PC-9 (cell line): ENCODE measurements at places on chromosomes 3 and 15. TPM values are rescaled to one million over a fixed set of nuclear protein-coding genes. Genes with fewer than 3 reads are reported as not detected.

- no peaks in the 10 kb centered on the region for H3K36me3 ChIP-seq
- H3K4me3 ChIP-seq: no peak overlapping the region
- no peak for DNase-seq
- H3K4me1 ChIP-seq: peaks cover 48% of the 10 kb centered on the region
- H3K27ac ChIP-seq: no peak overlapping the region
Measured at GRCh38 chr15:84908564-84908963, 24.1 kb downstream of the SLC28A1 start.

DNA sequence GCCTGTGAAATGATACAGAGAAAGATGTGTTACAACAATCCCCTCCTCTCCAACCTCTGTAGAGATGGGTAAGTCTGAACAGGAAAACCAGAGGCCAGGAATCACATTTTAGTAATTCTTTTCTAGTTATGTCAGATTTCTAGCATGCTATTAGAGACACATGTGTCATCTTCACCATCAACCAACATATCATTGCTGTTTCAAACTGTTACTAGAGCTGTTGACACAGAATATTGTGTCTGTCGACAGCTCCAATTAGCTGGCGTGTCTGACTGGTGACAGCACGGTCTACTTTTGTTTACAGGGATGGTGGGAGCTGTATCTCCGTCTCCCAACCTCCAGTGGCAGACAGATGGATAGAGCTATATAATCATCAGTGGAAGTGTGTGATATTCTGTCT, 393.2 kb downstream of the SOX2 start:
- no peak overlapping the region for H3K27ac ChIP-seq
- no peaks in the 10 kb centered on the region for H3K27me3 ChIP-seq
- H3K36me3 ChIP-seq: no peaks in the 10 kb centered on the region
- H3K4me3 ChIP-seq: no peak overlapping the region
- no peak for DNase-seq

- H3K27me3 ChIP-seq: no peaks in the 10 kb centered on the region
- no peak overlapping the region for H3K27ac ChIP-seq
- DNase-seq: no peak
- H3K4me3 ChIP-seq: no peak overlapping the region
Measured at GRCh38 chr15:25345943-25346342, 92.9 kb downstream of the UBE3A start.

DNA sequence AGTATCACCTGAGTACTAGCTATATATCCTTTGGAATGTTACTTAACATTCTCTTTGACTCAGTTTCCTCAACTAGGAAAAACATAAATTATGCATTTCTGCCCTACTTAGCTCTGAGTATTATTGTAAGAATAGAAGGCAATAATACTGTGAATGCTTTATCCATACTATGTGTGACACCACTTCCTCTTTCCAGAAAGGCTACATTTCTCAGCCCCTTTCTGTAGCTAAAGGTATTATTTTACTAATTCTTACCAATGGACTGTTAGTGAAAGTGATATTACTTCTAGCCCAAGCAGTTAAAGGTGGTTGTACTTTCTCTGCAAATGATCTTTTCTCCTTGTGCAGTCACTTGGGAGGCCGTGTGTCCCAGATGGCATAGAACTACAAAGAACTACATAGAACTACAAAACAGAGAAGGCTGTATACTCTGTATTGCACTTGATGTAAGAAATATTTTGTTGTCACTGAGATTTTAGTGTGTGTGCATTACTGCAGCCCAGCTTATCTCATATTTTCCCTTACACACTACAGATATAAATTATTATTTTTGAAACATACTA, 35.1 kb downstream of the MYH15 start:
- no peak for DNase-seq
- no peak overlapping the region for H3K27ac ChIP-seq
- H3K4me3 ChIP-seq: no peak overlapping the region

DNA sequence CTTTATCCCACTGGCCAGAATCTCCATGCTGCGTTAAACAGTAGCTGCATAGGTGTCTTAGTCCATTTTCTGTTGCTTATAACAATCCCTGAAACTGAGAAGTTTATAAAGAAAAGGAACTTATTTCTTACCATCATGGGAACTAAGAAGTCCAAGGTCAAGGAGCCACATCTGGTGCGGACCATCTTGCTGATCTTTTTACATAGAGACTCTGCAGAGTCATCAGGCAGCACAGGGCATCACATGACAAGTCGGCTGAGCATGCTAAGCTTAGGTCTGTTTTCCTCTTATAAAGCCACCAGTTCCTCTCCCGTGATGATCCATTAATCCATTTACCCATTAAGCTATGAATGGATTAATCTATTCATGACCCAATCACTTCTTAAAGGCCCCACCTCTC, 22.4 kb upstream of the FAM174B start:
- no peaks in the 10 kb centered on the region for H3K27me3 ChIP-seq
- no peak overlapping the region for H3K4me3 ChIP-seq
- no peaks in the 10 kb centered on the region for H3K36me3 ChIP-seq
- H3K27ac ChIP-seq: no peak overlapping the region
- peaks cover 13% of the 10 kb centered on the region for H3K4me1 ChIP-seq
- no peak for DNase-seq

Gene CYP8B1
- not detected in 2 replicates for total RNA-seq

- DNase-seq: no peak
- H3K36me3 ChIP-seq: no peaks in the 10 kb centered on the region
- H3K27me3 ChIP-seq: no peaks in the 10 kb centered on the region
- H3K4me1 ChIP-seq: no peaks in the 10 kb centered on the region
Measured at GRCh38 chr3:73073091-73073707, 11.7 kb downstream of the EBLN2 start.

Gene PHLDB2
- 42.7 and 55.0 TPM in 2 replicates for total RNA-seq

Gene POPDC2
- total RNA-seq: 3.0 and 3.5 TPM in 2 replicates

DNA sequence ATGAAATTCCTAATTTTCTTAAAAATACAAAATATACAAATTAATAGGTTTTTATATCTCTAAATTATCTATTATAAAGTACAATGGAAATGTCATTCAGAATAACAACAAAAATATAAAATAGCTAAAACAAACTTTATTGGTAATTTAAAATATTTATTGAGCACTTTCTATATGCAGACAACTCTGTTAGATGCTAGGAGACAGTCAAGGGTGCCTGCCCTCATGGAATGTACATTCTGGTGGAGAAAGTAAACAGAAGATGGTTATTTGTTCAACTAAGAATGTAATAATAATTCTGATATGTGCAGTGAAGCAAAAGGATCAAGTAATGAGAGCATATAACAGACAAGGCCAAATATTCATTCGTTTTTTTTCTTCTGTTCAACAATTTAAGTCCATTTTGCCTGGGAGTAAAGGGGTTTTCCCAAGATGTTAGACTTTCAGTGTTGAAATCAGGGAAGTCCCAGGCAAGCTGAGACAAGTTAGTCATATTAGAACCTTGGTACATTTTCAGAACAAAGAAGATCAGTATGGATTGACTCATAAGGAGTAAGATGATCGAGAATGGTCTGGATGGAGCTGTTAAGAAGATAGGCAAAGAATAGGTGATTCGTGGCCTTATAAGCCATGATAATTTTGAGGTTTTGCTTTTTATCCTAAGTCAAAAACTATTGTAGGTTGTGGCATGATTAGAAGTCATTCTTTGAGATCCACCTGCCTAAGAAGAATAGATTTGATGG, 150.2 kb upstream of the MLF1 start:
- no peaks in the 10 kb centered on the region for H3K4me1 ChIP-seq
- H3K4me3 ChIP-seq: no peak overlapping the region
- H3K36me3 ChIP-seq: no peaks in the 10 kb centered on the region
- H3K27ac ChIP-seq: no peak overlapping the region

DNA sequence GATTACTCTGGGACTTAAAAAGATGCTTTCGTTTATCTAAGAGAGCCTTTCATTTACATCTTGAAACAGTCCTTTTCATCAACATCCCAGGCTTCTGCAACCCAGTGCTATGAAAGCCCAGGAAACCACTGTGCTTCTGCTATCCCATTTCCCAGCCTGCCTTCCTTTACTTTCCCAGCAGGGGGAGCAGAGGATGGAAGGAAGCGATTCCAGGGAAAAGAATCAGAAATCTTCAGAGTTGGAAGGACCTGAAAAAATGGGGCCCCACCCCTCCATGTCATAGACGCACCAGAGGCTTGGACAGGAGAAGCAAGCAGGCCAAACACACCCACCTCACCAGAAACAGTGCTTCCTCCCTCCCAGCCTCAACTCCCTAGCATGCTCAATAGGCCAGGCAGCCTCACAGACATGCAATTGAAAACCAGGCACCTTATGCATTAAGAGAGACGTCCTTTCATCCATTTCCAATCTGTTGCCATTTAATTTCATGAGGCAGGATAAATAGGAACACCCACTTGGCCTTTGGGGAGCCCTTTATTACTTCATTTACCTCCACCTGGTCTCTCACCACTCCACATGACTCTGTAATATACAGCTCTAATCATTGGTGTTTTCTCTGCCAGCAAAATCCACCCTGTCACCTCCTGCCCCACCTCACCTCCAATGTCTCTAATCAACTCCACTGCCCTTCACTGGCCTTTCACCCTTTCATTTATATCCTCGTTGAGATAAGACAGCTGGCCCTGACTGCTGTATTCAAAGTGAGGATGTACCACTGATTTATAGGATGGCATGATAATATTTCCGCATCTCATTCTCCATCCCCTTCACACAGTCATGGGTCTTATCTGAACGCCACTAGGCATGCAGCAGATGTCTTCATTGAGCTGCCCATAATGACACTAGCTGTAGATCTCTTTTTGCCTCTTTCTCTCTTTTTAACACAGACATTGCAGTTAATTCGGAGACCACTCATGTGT, 583.9 kb downstream of the NTRK3 start:
- H3K4me3 ChIP-seq: no peak overlapping the region
- no peak for DNase-seq
- H3K36me3 ChIP-seq: no peaks in the 10 kb centered on the region
- H3K4me1 ChIP-seq: no peaks in the 10 kb centered on the region
- no peaks in the 10 kb centered on the region for H3K27me3 ChIP-seq
- no peak overlapping the region for H3K27ac ChIP-seq

- no peak overlapping the region for H3K27ac ChIP-seq
- H3K36me3 ChIP-seq: no peaks in the 10 kb centered on the region
- no peak for DNase-seq
- H3K4me3 ChIP-seq: no peak overlapping the region
Measured at GRCh38 chr15:52193321-52193720, 2.1 kb upstream of the GNB5 start.

Gene MINDY2
- 18.4 and 22.8 TPM in 2 replicates for total RNA-seq

- no peaks in the 10 kb centered on the region for H3K36me3 ChIP-seq
- peaks cover 89% of the 10 kb centered on the region for H3K4me1 ChIP-seq
- H3K27ac ChIP-seq: 0 out of 2 replicates have a peak overlapping the region, but pooled peaks have one; percentile 3
- H3K27me3 ChIP-seq: no peaks in the 10 kb centered on the region
- DNase-seq: no peak
- no peak overlapping the region for H3K4me3 ChIP-seq
Measured at GRCh38 chr3:193875601-193876321, 260.2 kb upstream of the HES1 start.

DNA sequence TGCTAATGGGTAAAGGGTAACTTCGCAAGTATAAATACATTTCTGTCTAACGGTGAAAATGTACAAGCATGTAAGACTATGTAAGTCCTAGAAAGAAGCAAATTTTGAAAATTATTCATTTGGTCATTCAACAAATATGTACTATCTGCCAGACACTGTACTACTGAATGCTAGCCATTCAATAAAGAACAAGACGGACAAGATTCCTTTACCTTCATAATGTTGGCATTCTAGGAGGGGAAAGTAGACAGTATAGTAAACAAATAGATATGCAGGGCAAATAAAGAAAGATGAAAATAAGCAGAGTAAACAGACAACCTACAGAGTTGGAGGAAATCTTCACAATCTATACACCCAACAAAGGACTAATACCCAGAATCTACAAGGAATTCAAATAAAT, 32.7 kb downstream of the C3orf70 start:
- H3K4me3 ChIP-seq: no peak overlapping the region
- H3K27ac ChIP-seq: no peak overlapping the region
- DNase-seq: peak; percentile 43
- peaks cover 69% of the 10 kb centered on the region for H3K27me3 ChIP-seq
- no peaks in the 10 kb centered on the region for H3K36me3 ChIP-seq

DNA sequence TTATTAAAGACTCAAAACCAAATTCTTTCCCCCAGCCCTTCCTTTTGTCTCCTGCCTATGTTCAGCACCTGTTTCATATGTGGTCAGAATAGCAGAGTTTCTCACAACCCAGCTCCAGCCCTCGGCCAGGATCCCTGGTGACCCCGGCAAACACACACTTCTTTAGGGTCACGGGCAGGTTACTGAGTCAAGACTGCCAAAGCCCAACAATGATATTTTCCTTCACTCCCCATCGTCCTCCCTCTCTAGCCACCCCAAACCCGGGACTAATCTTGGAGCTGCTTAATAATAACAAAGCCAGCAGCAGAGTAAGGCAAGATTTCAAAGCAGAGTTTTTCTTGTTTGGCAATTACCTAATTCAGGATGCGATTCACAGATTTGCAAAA, 25.5 kb downstream of the RARB start:
- H3K36me3 ChIP-seq: no peaks in the 10 kb centered on the region
- no peak for DNase-seq
- peaks cover 48% of the 10 kb centered on the region for H3K4me1 ChIP-seq
- no peak overlapping the region for H3K4me3 ChIP-seq
- H3K27ac ChIP-seq: peak overlapping the region; percentile 64; the same call in 1 of the 2 replicates

- H3K4me3 ChIP-seq: no peak overlapping the region
- peaks cover 45% of the 10 kb centered on the region for H3K27me3 ChIP-seq
- H3K27ac ChIP-seq: no peak overlapping the region
- no peak for DNase-seq
- no peaks in the 10 kb centered on the region for H3K4me1 ChIP-seq
Measured at GRCh38 chr3:135452881-135453280, 512.6 kb upstream of the PPP2R3A start.

- no peak overlapping the region; the same call in 1 of the 2 replicates for H3K4me3 ChIP-seq
- peaks cover 20% of the 10 kb centered on the region for H3K4me1 ChIP-seq
- H3K27me3 ChIP-seq: no peaks in the 10 kb centered on the region
Measured at GRCh38 chr3:23712656-23713559, 92.8 kb upstream of the UBE2E1 start.

- no peak overlapping the region for H3K4me3 ChIP-seq
- no peaks in the 10 kb centered on the region for H3K36me3 ChIP-seq
- H3K27me3 ChIP-seq: no peaks in the 10 kb centered on the region
- H3K4me1 ChIP-seq: no peaks in the 10 kb centered on the region
Measured at GRCh38 chr3:146115619-146116018, 45.4 kb downstream of the PLOD2 start.

GRCh38 chr3:65439641-65440284, 599.0 kb downstream of the MAGI1 start:
- H3K27me3 ChIP-seq: no peaks in the 10 kb centered on the region
- no peaks in the 10 kb centered on the region for H3K4me1 ChIP-seq
- H3K4me3 ChIP-seq: no peak overlapping the region
- peak; percentile 37 for DNase-seq
- no peaks in the 10 kb centered on the region for H3K36me3 ChIP-seq

Gene CHRM5
- not detected in 2 replicates for total RNA-seq

- no peak overlapping the region for H3K27ac ChIP-seq
- no peak overlapping the region for H3K4me3 ChIP-seq
- DNase-seq: no peak
- H3K36me3 ChIP-seq: no peaks in the 10 kb centered on the region
- H3K4me1 ChIP-seq: no peaks in the 10 kb centered on the region
- H3K27me3 ChIP-seq: peaks cover 15% of the 10 kb centered on the region; the same call in 1 of the 2 replicates
Measured at GRCh38 chr15:99092554-99093172, 12.2 kb upstream of the SYNM start.
